Body of pancreas (tissue), 4 donors: ENCODE measurements at places on chromosomes 11 and 22.

DNA sequence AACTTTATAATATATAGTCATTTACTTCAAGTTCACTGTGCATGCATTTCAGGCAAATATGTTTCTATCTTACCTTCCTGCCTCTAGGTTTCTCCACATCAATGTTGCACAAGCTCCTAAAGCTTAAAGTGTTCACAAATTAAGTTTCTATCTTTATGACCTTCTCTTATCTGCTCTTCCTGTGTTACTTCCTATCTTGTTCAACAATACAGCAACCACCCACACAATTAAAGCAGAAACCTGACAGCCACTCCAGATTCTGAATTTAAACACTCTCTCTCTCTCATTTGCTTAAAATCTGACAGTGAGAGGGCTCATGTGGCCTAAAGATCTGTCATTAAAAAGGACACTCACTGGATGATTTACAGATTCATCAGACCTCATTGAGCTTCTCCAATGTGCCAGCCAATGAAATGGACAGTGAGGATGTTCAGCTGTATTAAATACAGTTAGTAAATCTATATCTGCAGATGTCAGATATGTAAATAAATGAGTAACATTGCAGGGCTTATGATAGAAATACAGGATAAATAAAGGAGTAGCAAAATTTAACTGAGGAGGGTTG, 10.9 kb downstream of the PDGFD start:
- DNase-seq = no peak

GRCh38 chr11:110380836-110381622, 48.7 kb upstream of the FDX1 start:
- DNase-seq = no peak

DNA sequence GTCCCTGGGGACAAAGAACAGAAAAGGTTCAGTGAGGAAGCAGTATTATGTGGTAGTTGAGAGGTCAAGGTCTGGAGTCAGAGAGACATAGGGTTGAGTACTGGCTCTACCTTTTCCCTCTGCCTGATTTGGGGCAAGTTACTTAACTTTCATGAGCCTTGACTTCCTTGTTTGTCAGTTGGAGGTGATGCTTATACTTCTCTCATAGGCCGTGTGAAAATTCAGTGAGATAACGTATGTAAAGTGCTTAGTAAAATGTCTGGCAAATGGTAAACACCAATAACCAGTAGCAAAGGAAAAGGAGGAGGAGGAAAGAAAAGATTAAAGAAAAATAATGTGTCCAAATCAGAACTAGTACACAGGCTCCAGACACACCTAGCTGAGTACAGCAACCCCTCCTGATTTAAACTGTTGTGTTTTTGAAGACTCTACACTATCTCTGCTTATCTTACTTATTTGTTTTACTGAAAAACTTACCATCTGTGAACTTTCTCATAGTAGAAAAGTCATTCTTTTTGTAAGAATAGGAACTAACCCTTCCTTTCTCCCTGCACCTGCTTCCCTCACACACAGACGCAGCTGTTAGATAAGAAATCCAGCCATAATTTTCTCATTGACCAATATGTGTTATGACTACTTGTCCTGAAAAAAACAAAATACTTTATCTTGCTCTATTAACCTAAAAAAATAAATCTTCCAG, 126.9 kb downstream of the CD44 start:
- peak; percentile 64 for DNase-seq

- DNase-seq = no peak
Observed at GRCh38 chr11:57391539-57391938, 1.1 kb upstream of the PRG2 start.

DNA sequence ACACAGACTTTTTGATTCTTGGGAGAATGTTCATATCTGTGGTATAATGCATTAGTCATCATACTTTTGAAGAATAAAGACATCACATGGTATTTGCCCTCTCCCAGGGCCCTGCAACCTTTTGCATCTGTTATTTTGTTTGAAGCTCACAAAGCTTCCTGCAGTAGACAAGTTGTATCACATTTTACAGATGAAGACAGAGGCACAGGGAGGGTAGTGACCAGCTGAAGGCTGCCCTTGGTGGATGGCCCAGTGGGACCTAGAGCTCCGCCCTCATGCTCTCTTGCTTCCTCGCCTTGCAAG, 66.4 kb downstream of the UBASH3B start:
- no peak for DNase-seq

GRCh38 chr11:111112614-111113013, 132.9 kb upstream of the POU2AF2 start:
- DNase-seq = no peak

- no peak for DNase-seq
Observed at GRCh38 chr11:67026941-67027340, 4.0 kb downstream of the SYT12 start.

DNA sequence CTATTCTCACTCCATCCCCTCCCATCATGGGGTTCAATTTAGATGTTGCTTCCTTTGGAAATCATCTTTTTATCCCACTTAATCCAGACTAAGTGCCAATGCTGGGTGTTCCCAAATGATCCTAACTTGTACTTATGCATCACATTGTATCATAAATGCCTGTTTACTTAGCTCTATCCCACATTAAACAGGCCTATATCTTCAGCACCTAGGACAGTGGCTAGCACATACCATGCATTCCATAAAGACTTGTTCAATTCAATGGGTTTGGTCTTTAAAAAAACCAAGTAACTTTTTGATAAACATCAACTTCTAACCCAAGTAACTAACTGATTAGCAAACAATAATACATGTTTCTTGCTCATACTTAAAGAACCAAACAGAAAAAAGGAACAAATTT, 40.6 kb downstream of the RSF1 start:
- no peak for DNase-seq

DNA sequence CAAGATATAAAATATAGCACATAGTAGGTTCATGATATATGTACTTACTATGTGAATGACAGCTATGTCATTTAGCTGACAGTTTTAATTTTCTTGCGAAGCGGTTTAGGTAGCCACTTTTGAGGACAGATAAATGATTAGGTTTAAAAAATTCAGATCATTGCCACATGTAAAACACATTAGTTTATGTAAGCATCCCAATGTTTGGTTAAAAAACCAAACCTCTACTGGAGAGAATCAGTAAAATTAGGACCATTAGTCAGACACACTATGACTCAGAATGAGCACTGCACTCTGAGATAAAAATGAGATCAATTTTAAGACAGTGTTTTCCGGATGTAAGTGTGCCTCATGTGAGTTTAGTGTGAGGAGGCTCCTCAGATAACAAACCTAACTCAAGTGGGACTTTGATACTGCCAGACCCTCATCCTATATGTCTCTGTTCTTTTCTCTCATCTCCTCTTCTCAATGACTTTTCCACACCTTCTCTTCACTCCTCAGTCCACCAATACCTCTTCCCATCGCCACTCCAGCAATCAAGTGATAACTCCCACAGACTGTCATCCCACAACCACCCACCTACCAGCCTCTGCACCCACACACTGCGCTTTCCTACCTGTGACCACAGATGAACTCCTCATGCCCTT, 6.8 kb upstream of the OR2AT4 start:
- no peak for DNase-seq

- no peak for DNase-seq
Observed at GRCh38 chr11:112364962-112365481, 104.4 kb upstream of the PLET1 start.

DNA sequence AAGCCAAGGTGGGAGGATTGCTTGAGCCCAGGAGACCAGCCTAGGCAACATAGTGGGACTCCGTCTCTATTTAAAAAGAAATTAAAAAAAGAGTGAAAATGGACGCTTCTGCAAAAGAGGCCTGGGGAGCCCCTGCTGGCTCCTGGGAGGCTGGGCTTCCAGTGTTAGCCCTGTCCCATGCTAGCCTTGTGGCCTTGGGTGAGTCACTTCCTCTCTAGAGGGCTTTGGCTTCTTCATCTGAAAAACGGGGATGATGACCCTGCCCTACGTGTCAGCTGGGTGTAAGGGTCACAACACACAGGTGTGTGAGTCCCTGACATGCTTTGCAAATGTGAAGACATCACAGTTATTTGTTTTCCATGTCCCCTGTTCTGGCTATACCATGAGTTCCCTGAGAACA, 32.8 kb downstream of the FAM227A start:
- no peak for DNase-seq

DNA sequence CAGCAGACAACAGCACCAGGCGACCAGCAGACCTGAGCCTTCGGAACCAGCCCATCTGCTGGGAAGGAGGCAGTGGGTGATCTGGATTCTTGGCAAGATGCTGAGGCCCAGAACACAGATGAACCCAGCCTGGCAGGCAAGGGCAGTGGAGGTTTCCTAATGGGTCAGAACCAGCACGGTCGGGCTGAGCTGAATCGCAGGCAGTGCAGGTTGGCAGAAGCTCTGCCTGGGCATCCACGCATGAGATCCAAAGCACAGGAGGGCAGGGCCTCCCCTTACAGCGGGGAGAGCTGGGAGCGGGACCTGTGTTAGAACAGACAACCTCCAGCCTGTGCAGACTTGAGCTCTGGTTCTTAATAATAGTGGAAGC, 47.5 kb downstream of the DSCAML1 start:
- DNase-seq = no peak

GRCh38 chr22:23063539-23064380, 6.6 kb upstream of the GNAZ start:
- no peak for DNase-seq
